ENCODE measurements at places on chromosomes 13 and 19.

DNA sequence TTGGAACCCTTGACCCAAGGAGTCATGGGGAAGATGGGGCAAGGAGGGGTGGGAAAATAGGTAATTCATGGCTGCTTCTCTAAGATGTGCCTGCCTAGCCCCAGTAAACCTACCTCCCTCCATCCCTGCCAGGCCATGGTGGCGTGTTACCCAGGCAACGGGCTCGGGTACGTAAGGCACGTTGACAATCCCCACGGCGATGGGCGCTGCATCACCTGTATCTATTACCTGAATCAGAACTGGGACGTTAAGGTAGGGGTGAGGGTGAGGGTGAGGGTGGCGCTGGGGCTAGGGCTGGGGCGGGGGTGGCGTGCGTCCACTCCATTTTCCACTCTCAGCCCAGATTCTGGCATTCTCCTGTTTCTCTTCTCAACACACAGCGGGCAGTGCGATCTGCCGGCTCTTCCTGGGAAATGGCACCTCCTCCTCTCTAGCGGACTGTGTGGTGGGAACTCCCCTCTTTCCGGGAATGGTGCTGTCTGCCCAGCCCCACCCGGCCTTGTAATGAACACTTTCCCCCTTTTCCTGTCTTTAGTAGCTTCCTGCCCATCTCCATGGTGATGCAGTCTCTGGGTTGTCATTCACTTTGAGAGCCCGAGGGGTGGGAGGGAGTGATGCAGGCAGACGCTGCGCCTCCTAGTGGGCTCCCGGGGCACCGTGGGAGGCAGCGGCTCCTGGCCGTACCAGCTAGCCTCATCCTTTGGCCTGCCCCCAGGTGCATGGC lies 7.6 kb downstream of the EGLN2 start:
- DNase-seq: peak; percentile 61

GRCh38 chr13:109870696-109871370 lies 84.5 kb upstream of the IRS2 start:
- no peak for DNase-seq

- DNase-seq: no peak
These were observed 64.8 kb downstream of the MIPEP start for GRCh38 chr13:23824371-23824770.

DNA sequence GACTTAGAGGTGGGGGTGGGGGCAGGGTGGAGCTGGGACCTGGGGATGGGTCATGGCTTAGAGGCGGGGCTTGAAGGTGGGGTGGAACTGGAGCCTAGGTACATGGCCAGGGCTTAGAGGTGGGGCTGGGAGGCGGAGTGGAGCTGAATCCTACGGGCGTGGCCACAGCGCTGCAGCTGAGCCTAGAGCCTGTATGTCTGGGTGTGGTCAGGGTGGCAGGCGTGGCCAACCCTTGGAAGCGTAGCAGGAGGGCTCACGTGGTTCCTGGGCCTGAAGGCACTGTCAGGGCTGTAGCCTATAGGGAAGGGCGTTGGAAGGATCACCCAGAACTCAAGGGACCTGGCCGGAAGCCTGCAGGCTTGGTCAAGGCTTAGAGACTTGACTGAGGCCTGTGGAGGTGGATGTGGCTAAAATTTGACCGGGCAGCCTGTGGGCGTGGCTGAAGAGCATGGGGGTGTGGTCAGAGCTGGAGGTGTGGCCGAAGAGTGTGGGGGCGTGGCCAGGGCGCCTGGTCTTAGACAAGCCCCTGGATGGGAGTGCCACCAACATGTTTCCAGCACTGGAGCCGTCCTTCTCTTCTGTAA lies 24.3 kb downstream of the COLGALT1 start:
- no peak for DNase-seq

DNA sequence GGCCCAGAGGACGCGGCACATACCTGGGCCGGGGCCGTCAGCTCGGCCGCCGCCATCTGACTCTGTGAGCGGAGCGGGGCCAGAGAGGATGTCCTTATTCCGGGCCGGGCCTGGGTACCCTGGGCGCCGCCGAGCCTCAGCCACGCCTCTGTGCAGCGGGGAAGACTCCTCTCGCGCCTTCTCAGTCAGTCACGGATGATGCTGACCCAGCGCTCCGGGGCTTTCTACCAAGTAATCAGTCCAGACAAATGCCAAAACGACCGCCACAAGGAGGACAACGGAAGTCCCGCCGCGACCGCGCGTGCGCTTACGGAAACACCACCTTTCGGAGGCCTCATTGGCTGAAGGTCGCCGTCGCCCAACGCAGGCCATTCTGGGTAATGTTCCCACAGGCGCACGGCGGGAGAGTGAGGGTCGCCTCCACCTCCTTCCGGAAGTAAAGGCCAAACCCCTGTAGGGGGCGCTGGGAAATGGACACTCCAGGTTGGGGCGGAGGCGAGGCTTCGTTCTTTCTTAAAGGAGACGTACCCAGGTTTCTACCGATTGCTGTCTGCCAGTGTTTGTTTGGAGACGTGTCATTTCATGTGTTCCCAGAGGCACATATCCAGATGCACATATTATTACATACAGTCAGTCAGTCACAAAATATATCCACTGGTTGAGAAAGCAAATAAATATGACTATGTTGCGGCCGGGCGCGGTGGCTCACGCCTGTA lies at the start of gene ZNF256:
Gene ZNF256 (minus strand): TSS at position 288 of the 716 bp plus-strand sequence. CDS start 232 bp downstream, at position 56.
- peak; percentile 92 for DNase-seq

DNA sequence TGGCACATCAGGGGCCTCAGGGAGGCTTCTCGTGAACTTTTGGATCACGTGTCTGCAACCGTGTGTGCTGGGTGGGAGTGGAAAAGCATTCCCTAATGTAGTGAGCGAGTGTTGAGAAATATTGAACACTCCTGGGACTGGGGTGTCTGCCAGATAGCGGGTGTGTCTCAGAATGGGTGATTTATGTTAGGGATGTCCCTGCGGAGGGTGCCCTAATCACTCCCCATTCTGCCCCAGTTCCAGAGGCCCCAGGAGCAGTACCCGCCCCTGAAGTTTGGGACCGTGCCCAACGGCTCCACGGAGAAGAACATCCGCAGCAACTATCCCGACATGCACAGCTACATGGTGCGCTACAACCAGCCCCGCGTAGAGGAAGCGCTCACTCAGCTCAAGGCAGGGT lies 24.2 kb upstream of the GRWD1 start:
- no peak for DNase-seq

- no peak for DNase-seq
These were observed 748.8 kb downstream of the LIG4 start for GRCh38 chr13:107466326-107467099.

DNA sequence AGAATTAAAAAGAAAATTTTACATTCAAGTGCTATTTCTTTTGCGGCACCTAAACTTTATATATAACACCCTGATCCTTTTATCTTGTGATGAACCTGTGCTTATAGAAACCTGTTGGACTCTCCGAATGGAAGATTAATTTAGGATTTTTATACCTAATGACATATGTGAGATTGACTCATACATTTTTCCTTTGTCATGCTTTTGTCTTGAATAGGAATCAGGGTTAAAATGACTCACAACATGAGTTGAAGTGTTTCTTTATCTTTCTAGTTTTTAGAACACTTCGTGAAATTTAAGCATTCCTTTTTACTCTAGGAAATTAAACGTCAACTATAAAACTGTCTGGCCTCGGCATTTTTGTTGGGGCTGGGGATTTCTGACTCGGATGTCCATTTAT lies 378.9 kb downstream of the PCDH20 start:
- DNase-seq: no peak

- DNase-seq: peak; percentile 76
These were observed at the start of the genes PRDX2 and THSD8 for GRCh38 chr19:12801466-12802266. TSS of gene PRDX2 (minus strand) at chr19:12801800. CDS start at chr19:12801261, 539 bp downstream. TSS of gene THSD8 (plus strand) at chr19:12802069. CDS start at chr19:12802072, 3 bp downstream.

- DNase-seq: no peak
These were observed 44.7 kb downstream of the TM9SF2 start for GRCh38 chr13:99545979-99546378.

DNA sequence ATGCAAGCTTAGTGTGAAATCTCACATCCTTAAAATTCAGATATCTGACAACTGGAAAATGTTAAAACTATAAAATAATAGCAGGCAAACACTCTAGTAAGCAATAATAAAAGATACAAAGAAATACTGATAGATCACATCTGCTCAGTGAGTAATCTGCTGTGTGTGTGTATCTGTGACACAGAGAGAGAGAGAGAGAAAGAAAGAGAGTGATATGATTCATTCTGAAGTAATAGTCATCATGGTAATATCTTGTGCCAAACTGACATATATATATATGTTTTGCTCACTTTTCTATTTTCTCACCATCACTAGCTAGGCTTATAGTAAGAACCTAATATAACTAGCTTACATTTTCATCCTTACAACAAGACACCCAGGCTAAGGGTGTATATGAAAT lies 288.0 kb upstream of the SLITRK6 start:
- DNase-seq: no peak

DNA sequence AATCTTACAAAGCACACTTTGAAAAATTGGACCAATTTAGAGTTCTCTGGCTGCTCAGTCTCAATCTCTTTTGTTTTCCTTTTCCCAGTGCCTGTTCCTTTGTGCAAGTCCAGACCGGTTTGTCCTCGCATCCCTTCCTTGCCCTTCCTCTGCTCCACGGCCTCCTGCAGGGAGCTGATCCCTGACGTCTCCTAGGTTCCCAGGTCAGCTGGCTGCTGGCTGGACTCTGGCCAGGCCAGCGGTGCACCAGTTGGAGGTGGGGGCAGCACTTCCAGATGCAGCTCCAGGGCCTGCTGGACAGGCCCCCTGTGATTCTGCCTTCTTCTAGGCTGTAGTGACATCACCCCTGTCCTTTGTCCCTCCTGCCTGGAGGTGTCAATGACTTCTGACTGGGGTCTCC lies 44.0 kb upstream of the KPNA3 start:
- DNase-seq: no peak

DNA sequence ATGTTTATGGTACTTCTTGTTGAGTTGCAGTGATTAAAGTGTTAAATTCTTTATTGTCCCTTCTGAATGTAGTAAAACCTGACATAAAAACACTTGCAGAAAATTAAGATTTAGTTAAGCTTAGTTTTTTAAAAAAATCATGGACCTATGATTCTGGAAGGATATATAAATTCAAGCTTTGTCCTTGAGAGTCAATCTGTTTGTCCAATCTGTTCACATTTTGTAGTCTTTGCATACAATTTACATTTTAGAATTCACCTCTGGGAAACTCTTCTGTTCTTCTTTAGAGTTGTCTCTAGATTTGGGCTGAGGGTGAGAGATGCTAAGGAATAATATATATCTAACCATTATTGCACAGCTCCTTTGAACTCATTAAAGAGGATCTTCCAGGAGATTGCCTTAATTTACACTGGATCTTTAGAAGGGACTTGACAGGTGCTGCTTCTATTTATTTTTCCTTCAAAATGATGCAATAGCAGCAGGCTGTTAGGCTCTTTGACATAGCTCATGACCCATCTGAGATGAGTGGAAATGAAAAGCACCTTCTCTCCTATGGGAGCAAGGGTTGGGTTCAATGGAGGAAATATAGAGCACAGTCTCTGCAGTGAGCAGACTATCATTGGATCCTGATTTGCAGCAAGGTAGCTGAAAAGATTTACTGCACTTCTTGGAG lies 433.9 kb downstream of the GPC6 start:
- no peak for DNase-seq

DNA sequence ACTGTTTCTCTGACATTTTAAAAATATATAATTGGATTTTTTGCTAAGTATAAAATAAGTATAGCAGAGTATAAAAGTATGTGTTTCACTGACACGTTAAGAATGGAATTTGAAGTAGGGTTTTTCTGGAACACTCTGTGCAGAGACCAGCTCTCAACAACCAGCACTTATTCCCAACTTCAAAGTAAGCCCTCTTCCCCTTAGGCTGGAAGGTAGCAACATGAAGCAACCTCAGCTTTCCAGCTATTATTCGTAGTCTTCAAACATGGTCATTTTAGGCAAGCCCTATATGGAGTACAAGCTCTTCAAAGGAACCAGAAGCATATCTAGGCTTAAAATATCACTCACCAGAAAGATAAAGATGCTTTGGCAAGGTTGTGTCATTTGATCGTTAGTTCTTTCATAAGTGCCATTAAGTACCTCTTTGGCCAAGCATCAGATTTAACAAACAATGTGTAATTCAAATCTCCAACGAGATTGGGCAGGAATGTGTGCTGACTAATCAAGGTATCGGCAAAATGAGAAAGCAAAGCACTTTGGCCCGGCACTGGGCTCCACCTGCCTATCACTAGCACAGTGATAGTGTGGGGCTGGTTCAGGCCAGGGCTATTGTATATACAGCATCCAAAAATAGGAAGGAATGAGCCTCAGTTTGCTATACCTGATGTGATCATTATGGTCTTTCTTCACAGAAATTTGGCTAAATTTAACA lies 95.9 kb upstream of the FREM2 start:
- no peak for DNase-seq

- DNase-seq: peak; percentile 57
These were observed 116.0 kb upstream of the RNF113B start for GRCh38 chr13:98293103-98293502.
